Omental fat pad (tissue), 4 donors: ENCODE measurements at places on chromosomes 3 and 15.

DNA sequence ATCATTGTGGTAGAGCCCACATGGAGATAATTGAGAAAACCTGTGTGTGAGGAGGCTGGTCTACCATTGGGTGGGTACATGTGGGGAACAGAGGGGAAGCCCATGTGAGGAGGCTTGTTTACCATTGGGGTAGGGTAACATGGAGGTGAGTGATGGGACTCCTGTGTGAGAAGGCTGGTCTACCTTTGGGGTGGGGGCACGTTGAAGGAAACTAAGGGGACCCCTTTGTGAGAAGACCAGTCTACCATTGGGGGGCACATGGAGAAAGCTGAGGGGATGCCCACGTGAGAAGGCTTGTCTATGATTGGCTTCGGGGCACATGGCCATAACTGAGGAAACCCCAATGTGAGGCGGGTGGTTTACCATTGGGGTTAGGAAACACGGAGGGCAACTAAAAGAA lies 158.5 kb downstream of the FBLN2 start:
- no peak for DNase-seq

DNA sequence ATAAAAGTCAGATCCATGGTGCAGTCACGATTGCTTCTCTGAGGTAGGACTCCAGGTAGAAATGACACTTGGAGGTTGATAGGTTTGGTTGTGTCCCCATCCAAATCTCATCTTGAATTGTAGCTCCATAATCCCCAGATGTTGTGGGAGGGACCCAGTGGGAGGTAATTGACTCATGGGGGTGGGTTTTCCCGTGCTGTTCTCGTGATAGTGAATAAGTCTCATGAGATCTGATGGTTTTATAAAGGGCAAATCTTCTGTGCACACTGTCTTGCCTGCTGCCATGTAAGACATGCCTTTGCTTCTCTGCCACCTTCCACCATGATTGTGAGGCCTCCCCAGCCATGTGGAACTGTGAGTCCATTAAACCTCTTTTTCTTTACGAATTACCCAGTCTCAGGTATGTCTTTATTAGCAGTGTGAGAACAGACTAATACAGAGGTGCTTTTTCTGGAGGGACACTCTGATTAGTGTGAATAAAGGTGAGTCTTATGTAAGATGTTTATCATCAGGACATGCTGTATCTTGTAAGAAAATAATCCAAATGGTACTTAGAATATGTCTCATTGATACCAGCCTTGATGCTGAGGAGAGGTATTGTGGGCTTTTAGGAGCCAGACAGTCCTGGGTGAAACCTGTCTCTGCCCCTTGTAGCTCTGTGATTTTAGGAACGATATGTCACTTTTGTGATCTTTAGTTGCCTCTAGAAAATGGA lies 43.0 kb downstream of the SLCO3A1 start:
- DNase-seq, result no peak

DNA sequence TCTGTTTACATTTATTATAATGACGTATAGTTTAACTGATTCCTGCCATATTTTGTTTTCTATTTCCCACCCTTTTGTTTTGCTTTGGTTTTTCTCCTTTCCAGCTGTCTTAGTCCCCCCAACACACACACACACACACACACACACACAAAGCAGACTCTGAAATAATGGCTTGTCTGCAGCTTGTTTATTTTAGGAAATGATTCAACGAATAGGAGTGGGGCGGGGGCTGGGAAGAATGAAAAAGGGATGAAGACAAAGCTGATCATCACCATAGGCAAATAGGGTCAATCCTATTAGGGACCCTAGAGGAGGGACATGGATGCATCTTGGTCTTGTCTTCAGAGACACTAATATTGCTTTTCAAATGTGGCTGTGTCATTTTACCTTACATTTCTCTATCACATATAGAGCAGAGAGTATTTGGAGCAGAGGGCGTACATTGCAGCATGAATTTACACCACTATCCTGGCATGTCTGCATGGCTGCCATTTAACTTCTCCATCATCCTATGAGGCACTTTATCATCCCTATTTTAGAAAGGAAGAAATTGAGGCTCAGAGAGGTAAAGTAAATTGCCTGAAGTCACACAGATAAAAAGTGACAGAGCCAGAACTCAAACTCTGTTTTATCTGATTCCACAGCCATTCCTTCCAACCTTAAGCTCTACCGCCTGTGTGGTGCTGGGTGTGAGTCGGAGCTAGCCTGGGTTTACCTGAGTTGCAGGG lies 147.2 kb upstream of the TPM1 start:
- no peak for DNase-seq

- DNase-seq, result no peak
Observed at GRCh38 chr15:74441248-74441941, 7.6 kb upstream of the SEMA7A start.

- DNase-seq, result no peak
Observed at GRCh38 chr15:26287381-26287780, 424.3 kb upstream of the ATP10A start.

- DNase-seq, result no peak
Observed at GRCh38 chr3:122774564-122774963, 19.1 kb downstream of the HSPBAP1 start.

DNA sequence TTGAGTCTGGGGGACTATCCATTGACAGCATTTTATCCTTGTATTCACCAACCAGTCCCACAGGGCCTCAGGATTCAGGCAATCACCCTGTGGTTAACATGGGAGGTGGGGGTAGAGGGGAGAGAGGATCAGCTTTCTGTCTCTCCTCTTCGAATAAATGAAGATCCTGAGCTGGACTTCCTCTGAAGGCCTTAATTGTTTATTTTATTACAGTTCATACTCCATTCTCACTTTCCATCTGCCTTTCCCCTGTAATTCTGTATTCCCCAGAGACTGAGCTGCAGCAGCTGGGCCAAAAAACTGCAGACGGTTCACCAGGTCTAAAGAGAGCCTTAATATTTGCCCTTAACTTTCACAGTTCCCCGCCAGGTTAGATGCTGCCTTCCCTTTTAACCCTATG lies 11.9 kb downstream of the TAGLN3 start:
- DNase-seq, result no peak

- DNase-seq, result no peak
Observed at GRCh38 chr15:25971053-25971452, 107.9 kb upstream of the ATP10A start.

- no peak for DNase-seq
Observed at GRCh38 chr15:43489191-43489590, 3.8 kb downstream of the TP53BP1 start.

DNA sequence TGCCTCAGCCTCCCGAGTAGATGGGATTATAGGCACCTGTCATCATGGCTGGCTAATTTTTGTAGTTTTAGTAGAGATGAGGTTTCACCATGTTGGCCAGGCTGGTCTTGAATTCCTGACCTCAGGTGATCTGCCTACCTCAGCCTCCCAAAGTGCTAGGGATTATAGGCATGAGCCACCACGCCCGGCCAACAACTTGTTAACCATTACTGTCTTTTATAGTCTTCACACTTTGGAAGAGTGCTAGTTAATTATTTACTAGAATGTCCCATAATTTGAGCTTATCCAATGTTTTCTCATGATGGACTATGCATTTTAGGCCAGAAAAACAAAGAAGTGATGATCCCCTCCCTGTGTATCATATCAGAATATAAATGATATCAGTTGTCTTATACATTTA lies 288.6 kb upstream of the CBLB start:
- no peak for DNase-seq

- DNase-seq, result no peak
Observed at GRCh38 chr15:67180514-67181191, 73.8 kb downstream of the AAGAB start.

DNA sequence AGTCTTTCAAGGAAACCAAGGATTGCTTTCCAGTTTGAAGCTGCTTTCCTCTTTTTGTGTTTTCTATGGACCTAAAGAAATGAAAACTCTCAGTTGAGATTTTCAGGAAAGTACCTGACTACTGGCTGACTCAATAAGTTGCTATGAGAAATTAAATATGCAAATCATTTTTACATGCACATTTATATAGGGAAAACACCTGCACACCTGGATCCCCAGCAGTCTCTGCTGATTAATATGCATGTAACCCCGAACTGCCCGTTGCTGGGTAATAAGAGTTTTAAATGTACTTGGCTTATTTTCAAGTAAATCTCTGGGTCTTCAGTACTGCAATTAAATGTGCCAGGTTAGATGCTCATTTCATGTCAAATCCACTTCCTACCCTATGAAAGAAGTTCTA lies 77.2 kb downstream of the KBTBD8 start:
- no peak for DNase-seq

- no peak for DNase-seq
Observed at GRCh38 chr3:122111974-122112373, 56.8 kb downstream of the CD86 start.

DNA sequence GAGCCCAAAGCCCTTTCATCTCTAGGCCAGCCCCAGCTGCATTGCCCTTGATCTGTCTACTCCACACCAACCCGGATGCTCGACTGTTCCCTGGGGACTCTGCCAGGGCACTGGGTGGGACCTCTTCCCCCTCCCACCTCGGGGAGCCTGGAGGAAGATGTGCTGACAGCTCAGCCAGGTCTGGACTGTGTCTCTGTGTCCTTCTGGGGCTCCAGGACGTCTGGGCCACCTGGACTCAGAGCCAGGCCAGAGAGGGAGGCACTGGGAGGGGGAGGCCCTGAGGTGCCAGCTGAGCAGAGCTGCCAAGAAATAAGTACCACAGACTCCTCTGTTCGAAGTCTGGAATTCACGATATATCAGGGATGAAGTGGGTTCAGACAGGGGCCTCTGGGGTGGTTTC lies 5.8 kb upstream of the HCN4 start:
- no peak for DNase-seq

GRCh38 chr3:134111616-134112015 lies 81.9 kb upstream of the SLCO2A1 start:
- DNase-seq, result no peak

DNA sequence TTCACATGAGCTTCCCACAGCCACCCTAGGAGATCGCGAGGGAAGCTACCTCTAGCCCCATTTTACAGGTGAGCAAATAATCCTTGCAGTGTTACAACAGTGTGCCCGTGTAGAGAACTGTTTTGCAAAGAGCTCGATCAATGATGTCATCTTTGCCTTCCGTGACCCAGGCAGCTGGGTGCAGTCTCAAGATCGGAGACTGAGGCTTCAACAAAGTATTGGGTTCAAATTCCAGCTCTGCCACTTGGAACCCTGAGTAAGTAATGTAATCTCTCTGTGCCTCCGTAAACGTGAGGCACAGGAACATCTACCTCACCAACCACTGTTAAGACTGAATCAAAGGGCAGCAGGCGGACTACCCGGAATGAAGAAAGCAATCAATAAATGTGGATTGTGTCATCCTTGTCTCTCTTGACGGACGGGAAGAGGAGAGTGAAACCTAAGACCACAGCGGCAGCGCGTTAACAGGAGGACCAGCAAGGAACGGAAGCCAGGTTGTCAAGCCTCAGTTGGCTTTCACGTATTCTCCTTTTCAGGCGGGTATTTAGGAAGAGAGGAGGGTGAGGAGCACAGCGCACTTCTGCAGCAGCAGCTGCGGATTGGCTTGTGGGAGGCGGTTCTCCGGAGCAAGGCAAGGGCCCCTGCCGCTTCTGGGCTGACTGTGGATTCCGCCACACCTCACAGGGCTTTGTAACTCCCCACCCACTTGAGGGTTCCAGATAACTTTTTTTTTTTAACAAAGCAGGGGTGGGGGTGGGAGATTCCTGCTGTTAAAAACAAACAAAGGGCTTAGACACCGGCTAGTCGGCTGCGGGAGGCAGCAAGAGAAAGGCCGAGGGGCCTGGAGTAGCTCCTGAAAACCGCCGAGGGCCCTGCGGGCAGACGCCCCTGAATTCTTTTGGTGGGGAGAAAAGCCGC lies 1.5 kb upstream of the SMAD3 start:
- no peak for DNase-seq

GRCh38 chr3:44030687-44031305 lies 210.9 kb upstream of the TOPAZ1 start:
- no peak for DNase-seq

GRCh38 chr15:52870015-52870414 lies 79.9 kb upstream of the ONECUT1 start:
- no peak for DNase-seq

DNA sequence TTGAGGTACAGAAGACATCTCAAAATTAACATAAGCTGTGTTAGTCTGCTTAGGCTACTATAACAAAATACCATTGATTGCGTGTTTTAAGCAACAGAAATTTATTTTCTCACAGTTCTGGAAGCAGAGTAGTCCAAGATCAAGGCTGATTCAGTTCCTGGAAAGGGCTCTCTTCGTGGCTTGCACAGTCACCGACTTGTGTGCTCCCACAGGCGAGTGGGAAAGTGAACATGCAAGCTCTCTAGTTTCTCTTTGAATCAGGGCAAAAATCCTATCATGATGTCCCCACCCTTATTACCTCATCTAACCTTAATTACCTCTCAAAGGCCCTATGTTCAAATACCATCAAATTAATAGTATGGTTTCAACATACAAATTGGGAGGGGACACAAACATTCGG lies 505.9 kb downstream of the ZIC1 start:
- no peak for DNase-seq

DNA sequence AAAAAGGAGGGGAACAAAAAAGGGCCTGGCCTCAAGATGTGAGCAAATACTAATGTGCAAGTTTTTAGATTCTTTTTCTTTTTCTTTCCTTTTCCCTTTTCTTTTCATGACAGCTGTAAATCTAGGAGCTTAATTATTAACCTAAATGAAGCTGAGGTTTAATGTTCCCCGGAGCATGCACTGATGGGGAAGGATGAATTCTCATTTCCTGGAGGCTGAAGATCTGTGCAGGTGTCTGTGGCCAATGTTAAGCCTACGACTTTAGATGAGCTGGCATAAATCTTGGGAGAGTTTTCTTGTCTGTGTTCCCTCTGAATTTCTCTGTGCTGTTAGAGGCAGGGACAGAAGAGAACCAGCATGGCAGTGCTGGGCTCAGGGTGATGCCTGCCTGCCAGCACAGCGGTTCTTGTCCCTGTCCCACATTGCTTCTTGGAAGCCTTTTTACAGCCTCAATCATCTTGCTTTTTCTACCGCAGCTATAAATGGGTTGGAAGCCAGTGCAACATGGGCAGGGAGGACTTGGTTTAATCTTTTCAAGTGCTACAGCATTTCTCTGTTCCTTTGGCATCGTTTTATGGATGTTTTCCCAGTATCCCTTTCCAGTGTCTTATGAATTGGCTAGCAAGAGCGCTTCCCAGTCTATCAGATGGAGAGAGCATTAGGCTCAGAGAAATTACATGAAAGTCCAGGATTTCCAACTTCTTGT lies 119.1 kb downstream of the ATG7 start:
- no peak for DNase-seq
